ENCODE measurements at places on chromosomes 2 and 18.

DNA sequence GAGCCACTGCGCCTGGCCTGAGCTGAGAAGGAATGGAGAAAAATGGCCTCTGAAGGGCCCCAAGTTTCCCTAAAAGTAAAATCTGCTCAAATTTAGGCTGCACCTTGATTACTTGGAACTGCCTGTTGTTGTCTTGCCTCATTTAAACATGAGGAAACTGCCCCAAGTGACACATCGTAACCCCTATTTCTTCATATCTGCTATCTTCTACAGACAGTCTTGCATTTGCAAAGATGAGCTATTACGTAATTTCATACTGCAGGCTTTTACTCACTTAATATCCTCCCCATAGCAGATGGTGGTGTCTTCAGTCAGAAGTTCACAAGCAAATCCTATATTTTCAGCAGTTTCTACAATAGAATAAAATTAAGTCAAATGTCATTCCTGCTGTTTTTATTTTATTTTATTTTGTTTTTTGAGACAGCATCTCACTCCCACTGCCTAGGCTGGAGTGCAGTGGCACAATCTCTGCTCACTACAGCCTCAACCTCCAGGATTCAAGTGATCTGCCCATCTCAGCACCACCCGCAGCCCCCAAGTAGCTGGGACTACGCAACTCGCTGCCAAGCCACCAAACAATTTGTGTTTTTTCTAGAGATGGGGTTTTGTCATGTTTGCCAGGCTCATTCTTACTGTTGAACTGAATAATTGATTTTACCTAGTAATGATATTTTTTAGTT lies 45.3 kb upstream of the NARS1 start:
- DNase-seq = no peak

GRCh38 chr2:147451902-147452515 lies 392.8 kb upstream of the ACVR2A start:
- no peak for DNase-seq

DNA sequence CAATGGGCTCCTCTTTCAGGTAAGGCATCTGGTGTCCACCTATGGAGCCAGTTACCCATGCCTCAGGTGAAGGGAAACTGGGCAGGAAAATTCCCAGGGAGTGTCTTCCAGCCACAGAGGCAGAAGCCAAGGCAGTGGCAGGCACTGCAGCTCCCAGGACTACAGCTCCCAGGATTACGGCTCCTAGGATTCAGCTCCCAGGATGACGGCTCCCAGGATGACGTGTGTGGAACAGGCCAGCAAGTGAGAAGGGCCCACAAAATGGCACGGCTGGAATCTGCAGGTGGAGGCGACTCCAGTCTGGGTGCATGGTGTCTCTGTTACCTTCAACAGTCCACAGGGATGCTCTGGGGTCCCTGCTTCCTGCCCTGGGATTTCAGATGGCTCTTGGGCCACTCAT lies 92.1 kb downstream of the PTGR3 start:
- no peak for DNase-seq

GRCh38 chr18:24868311-24868710 lies 407.9 kb downstream of the HRH4 start:
- no peak for DNase-seq

DNA sequence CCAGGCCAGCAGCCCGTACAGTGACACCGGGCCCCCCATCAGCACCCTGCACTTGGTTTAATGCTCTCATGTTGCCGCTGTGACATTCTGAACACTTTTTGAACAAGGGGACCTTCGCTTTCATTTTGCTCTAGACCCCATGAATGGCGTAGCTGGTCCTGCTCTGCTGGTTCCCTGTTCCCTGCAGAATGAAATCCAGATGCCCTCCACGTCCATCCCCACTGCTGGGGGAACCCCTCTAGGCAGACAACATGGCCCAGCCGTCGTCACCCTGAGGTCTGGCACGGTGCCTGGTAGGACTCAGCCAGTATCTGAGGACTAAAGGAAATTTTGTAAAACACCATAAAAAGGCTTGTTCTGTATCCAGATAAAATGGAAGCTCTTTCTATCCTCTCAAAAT lies 128.6 kb downstream of the KCTD1 start:
- no peak for DNase-seq

DNA sequence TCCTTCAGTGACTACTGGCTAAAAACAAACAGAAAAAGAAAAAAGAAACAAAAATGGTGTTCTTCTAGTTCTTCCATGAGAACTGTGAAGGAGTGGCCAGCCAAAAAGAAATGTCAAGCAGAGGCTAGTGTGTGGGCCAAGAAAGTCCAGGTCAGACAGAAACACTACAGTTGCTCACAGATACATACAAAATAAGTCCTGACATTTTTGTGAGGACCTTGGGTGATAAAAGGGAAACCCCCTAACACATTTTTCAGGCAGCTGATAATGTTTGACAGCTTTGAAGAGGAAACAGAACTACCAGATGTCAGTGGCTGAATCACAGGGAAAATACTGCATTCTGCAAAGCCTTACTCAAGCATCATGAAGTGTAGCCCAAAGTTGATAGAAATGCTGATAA lies 28.1 kb downstream of the ARHGAP25 start:
- DNase-seq = no peak

- DNase-seq = no peak
Observed at GRCh38 chr2:231941673-231942072, 15.5 kb upstream of the NPPC start.

DNA sequence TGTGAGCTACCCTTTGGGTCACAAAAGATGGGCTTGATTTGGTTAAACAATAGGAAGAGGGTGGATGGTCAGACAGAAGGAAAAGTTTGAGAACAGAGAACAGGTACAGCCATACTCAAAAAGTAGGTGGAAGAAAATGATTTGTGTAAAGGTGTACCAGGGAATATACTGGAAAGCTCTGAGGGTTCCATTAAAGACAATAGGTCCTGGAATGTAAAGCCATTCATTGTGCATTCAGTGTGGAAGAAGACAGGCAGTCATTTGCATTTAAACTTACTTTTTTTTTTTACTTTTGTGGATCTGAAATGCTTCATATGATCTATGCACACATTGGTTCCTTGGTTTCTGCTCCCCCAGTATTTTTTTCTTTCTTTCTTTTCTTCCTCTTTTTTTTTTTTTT lies 581.4 kb upstream of the PIK3C3 start:
- DNase-seq = no peak

DNA sequence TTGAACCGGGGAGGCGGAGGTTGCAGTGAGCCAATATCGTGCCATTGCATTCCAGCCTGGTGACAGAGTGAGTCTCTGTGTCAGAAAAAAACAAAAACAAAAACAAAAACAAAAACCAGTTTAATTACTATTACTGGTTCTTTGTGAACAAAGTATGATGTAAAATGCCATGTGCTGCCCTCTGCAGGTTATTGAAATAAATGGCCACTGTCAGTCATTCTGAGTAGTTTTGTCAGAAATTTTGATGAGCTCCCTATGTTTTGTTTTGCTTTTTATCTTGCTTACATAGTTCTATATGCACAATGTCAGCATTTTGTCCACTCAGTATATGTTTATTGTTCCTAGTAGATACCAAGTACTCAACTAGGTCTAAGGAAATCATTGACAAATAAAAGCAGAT lies 423.6 kb upstream of the CHST9 start:
- no peak for DNase-seq

DNA sequence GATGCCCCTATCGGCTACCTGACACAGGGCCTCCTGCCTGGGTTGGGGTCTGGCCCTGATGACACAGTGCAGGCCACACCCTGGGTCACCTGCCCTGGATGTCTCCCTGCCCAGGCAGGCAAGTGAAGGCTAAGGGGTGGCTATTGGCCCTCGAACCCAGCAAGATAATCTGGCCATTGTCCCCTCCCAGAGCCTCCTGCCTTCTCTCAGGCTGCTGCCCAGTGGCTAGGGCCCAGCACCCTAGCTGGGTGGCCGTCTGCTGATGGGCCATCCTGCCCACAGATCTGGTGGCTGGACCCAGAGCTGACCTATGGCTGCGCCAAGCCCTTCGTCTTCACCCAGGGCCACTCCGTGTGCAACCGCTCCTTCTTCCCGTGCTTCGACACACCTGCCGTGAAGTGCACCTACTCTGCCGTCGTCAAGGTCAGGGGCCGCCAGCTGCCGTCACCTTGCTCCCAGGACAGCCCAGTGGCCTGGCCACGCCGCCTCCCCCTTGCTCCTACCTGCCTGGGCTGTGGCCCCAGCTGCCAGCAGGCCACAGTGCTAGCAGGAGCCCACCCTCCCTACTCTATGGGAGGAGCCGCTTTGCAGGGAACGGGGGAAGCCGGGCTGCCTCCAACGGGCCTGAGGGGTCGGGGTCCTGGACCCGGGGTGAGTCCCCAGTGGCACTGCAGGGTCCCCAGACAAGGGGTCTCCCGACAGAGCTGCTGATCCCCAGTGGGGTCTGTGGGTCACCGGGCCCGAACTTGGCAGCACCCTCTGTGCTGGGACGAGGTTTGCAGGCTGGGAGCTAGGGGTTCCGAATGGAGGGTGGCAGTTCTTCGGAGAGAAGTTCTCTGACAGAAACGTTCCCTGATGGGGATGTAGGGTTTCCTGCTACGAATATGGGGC lies 4.1 kb downstream of the RNPEPL1 start:
- no peak for DNase-seq

DNA sequence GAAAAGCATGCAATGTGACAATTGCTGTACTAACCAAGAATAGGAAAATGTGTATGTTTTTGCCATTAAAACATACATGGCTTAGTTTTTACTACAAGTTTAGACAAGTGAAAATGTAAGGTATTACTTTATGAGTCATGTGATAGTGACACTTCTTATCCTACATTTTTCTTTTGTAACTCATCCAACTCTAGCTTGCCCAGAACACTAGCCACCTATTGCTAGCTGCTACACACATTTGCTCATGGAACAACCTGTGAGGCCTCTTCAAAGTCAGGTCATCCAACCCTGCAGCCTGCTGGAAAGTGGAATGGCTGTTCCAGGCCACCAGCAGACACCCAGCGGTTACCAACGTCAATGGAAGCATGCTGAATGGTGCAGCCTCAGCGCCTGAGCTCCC lies 1043.9 kb downstream of the TMEM182 start:
- no peak for DNase-seq

- no peak for DNase-seq
Observed at GRCh38 chr2:111945444-111946293, 47.3 kb downstream of the MERTK start.

- no peak for DNase-seq
Observed at GRCh38 chr2:20933714-20934113, 110.2 kb downstream of the APOB start.

- DNase-seq = peak; percentile 18
Observed at GRCh38 chr2:232781765-232782164, 5.4 kb upstream of the KCNJ13 start.
